ENCODE measurements at places on chromosomes 4 and X. TPM values are rescaled to one million over a fixed set of nuclear protein-coding genes. Genes with fewer than 3 reads are reported as not detected.

The LAS1L gene
- total RNA-seq = 18.0 TPM

The DCAF8L2 gene
- total RNA-seq = not detected

The UGT2A3 gene
- not detected for total RNA-seq

The PRIMPOL gene
- 31.0 TPM for total RNA-seq

The PLK4 gene
- 21.4 TPM for total RNA-seq

The SHOX gene
- total RNA-seq = not detected

The PRDM8 gene
- 7.8 TPM for total RNA-seq

The TXK gene
- 0.25 TPM for total RNA-seq
